ENCODE measurements at places on chromosomes 7 and 10.

DNA sequence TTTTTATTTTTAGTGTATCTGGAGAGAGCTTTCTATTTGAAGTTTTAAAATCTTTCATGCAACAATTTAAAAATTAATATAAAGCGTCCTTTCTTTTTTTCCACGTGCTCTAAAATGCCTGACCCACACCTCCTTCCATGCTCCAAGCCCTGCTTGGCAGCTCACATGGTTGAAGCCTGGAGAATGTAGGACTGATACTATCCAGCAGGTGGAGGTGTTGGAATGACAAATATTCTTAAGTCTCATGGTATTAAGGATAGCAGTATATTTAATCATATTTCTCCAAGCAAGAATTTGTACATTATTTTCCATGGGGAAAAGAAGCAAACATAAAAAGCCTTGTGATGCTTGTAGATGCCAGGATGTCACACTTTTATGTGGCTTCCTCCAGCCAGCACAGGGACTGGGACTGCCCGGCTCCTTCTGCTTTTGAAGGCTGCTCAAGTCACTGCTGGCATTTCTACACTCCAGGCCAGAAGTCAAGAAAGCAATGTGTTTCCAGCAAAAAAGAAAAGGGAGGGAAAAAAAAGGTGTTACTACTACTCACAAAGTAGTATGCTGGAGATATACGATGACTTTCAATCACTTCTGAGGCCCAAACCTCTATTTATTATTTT is 49.7 kb downstream of the BZW2 start:
- DNase-seq = no peak

DNA sequence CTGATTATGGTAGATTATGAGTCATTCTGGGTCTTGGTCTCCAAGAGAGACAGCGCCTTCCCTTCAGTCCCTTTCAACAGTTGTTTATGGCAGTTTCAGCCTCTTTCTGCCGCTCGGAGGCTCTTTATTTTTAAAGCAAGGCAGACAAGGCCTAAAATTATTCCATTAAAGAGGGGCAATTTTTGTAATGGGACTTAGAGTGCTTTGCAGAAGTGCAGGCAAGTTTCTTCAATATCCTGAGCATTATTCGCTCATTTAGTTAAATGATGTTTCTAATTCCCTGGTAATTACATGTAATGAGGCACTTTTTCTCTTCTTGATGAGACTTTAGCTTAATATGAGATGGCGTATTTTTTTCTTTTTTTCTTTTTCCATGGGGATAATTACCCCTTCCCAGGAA is 33.6 kb downstream of the BUB3 start:
- DNase-seq = no peak

GRCh38 chr10:93542358-93542791 is 24.1 kb upstream of the FFAR4 start:
- no peak for DNase-seq

DNA sequence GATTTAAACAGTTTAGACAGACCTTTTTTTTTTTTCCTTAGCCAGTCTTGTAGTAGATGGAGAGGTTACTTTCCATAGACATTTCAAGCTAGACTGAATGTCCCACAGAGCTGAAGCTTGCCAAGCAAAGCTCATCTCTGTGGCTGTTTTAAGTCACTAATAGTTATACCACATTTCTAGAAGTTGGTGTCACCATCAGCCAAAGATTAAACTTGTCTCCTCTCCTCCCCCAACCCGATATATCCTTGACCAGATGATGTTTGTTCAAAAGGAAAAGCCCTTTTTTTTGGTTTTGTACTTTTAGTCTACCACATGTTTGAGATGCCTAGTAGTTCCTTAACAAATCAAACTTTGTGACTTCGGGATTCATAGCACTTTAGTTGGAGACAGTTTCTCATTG is 66.1 kb downstream of the ADD3 start:
- no peak for DNase-seq

DNA sequence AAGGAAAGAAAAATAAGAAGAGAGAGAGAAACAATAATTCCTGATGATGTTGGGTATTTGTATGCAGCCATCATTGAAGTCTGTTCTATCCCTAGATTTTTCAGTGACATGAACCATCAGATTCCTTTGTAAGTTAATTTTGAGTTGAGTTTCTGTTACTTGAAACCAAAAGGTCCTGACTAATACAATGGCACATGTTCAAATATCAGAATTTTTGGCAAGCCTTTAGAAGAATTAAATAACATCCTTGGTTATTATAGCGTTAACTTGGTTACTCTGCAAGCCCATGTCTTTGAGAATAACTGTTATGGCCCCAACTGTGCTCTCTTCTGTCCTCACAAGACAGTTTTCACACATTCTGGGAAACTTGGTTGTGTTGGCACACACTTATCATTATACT is 66.5 kb downstream of the SYPL1 start:
- no peak for DNase-seq

DNA sequence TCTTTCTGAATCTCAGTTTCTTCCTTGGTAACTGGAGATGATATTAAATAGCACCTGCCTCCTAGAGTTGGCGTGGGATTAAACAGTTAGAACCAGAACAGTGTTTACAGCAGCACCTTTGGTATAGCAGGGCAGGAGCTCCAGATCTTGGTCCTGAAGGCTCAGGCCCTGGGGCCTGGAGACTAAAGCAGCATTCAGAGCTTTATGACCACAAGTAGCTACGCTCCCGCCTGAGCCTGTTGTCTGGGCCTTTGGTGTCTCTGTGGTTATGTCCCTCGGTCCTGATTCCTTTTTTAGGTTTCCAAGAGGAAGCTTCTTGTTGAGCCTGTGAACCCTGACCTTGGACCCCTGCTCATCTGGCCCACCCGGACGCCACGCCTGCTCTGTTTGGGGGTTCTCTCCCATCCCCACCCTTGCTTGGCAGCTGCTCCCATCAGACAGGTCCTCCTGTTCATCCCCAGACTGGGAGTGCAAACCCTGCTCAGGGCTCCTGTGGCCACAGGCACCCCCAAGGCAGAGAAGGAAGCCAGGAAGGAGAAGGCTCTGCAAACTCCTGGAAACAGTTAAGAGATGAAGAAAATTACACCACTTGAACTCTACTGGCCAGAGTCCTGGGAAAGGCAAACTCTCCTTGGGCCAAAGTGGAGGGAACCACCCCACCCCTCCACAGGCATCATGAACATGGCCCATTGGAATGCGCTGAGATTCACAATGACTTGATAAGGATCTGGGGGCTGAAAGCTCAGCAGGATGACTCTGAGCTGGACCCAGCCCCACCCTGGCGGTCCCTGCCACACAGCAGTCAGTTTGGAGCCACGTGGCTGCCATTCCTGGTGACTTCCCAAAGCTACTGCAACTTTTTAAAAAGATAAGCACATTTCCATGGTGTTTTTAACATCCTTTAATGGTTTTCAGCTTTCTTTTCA is 50.1 kb upstream of the TMEM72 start:
- DNase-seq = no peak

DNA sequence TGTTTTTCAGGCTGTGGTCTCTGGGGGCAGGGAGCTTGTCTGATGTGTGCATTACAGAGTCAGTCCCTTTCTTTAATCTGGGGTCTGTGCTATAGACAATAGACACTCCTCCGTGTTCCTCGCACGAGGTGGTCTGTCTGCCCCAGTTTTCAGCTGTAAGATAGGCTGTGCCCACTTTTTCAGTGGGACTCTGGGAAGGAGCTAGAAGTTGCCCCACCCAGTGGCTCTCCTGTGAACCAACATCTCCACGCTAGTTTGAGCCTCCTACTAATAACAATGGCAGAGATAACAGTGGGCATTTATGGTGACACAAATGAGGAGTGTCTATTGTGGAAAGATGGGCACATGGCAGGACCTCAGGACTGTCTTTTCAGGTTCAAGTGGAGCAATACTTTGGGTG is 44.0 kb downstream of the ADRB1 start:
- DNase-seq = no peak

- DNase-seq = no peak
Measured at GRCh38 chr7:36819639-36820038, 95.3 kb upstream of the AOAH start.

- no peak for DNase-seq
Measured at GRCh38 chr7:6284461-6285360, 12.3 kb upstream of the CYTH3 start.

- no peak for DNase-seq
Measured at GRCh38 chr10:7541137-7542087, 125.4 kb downstream of the ITIH5 start.

DNA sequence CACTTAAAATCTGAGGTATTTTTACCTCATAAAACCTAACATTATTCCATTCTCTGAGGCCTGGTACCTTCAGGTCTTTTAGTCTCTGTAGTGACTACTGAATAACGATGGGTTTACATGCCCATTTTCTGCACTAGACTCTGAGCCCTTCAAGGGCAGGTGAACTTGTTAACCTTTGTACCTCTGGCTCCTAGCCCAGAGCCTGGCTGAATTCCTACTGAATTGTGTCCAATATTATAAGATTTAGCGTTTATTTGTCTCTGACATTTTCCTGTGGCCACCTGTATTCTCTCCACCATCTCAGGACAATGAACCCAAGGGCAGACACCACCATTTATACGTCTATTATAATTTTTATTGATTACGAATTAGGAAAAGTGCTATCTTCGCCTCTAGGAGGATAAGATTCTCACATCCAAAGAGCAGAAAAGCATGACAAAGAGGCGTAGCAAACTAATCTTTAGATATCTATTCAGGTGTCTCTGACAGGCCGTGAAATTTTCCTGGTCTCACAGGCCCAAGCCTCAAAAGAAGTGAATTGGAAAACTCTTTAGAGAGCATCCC is 27.9 kb upstream of the HNRNPH3 start:
- no peak for DNase-seq

DNA sequence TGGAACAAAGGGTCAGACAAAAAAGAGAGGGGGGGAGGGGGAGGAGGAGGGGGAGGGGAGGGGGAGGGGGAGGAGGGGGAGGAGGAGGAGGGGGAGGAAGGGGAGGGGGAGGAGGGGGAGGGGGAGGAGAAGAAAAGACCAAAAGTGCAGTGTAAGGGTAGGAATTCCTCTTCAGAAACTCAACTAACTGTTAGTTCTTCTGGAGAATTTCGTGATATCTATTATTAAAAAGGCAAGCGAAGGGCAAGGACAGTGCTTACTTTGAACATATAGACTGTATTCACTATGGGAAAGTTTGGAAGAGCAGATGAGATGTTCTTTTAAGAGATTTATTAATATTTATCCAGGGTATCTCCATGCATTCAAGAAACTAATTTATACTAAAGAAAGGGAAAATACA is 258.1 kb downstream of the CACNA2D1 start:
- no peak for DNase-seq

DNA sequence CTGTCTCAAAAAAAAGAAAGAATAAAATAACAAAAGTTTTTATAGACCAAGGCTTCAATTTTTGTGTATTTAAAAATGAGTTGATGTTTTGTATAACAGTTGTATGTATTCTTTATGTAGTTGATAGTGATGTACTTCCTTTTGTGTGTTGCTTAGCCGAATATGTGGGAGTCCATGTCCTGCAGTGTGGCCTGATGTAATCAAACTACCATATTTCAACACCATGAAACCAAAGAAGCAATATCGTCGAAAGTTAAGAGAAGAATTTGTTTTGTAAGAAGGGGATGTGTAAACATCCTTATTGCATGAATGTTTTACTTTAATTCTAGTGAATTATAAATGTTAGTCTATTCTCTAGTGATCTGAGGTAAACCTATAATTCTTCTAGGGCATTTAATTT is 56.6 kb downstream of the MPLKIP start:
- DNase-seq = no peak

DNA sequence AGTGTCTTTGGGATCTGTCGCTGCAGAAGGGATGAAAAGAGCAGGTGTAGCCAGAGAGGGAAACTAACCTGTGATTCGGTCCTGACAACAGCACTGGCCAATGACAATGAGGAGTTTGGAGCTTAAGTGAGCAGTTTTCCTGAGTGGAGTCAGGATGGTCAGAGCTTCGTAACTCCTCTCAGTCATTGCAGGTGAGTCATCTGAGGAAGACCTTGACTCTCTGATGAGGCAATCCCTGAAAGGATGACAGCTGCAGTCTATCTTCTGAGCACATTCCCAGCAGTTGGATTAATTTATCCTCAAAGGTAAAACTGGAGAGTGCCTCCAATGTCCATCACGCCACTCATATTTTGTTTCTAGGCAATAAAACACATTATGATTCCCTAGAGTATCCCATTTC is 401.9 kb downstream of the POM121L12 start:
- no peak for DNase-seq

DNA sequence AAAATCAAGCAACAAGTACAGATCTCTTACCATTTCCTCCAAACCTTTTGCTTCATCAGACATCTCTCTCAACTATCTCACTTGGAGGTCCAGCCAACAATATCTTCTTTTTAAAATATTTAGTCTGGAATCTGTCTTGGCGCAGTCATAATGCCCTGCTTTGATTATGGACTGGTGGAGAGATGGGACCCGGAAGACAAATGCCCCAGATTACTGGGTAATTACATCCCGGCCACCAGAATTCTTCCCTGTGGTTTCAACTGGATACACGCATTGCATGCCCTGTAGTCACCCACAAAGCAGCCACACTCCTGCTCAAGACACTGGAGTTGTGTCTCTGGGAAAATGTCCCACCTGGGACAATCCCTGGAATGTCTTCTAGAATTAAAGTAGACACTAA is 65.5 kb downstream of the BPGM start:
- no peak for DNase-seq

DNA sequence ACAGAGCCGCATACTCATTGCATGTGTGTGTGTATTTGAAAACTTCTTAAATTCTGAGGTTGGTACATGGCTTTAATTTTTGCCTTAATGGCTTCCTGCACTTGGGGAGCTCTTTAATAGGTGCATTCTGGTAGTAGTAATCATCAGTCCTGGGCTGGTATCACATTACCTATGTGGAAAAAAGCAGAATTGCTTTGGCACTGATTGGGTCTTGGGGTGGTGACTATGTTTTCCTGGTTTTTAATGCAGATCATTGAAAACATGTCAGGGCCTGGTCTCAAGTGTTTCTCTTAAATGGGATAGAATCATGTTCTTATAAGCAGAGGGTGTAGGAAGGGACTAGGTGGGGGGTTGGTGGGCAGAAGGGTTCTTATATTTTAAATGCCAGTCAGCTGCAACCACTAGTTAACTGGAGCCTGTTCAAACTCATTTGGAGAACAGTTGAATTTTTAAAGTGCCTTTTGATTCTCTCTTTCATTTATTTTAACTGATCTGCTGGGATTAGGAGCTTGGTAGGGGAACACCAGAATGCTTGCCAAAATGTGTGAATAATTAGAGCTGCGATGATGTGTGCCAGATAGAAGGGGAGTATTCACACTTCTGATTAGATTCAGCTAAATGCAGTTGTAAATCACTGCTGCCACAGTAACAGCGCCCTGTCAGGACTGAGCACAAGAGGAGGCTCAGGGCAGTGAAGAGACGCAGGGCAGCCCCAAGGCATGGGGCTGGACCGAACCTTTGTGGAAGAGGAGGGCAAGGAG is 633.5 kb upstream of the GALNT17 start:
- no peak for DNase-seq

- no peak for DNase-seq
Measured at GRCh38 chr10:104028146-104028545, 57.5 kb downstream of the COL17A1 start.

DNA sequence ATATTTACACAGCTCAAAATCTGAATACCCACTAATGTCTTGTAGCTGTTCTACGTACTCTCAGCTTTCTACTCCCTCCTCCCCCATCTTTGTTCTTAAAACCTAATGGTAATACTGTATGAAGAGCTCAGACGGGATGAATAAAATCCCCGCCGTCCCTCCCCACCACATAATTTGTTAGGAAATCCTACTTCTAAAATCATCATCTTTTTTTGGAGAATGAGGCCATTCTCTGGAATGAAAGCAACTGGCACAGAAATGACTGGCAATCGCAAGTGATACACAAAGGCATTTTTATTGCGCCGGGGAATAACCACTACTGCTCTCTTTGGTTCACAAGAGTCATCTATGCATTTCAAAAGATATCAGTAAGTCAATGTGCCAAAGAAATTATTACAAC is 27.3 kb downstream of the SLC35B4 start:
- no peak for DNase-seq

All from stimulated activated CD4-positive, alpha-beta T cell treated with anti-CD3 and anti-CD28 coated beads, Interleukin-12 subunit alpha, Interleukin-12 subunit beta, amount 100 ng/mL, for 24 hours (primary cell).